ENCODE measurements at places on chromosomes 7 and 10. TPM values are rescaled to one million over a fixed set of nuclear protein-coding genes. Genes with fewer than 3 reads are reported as not detected.

PIP gene
- total RNA-seq: 0.47 TPM

DNA sequence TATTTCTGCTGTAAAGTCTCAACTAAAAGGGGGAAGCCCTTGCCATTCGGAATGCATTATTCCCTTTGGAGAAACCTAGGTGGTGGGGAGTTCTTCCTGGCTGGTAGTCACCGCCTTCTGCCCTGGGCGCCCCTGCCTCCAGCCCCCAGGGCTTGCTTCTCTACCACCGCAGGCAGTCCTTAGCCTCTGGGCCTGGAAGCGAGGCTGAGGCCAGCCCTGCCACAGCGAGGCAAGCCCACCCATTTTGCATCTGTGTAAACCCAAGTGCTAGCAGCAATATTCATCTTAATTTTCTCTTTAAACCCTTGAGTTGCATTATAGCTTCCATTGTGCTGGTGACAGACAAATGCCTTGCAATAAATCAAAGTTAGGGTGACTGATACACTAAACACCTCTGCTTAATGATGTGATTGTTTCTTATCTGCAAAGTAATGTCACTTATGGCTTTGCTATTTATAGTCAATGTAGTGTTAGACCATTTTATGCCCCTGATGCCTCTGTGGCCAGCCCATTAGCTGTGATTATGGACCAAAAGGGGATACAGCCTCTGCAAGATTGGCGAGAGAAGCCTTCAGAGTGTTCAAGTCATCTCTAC is 26.2 kb upstream of the MGMT start:
- no peaks in the 10 kb centered on the region for H3K27me3 ChIP-seq
- H3K36me3 ChIP-seq: no peaks in the 10 kb centered on the region
- no peak for DNase-seq
- no peaks in the 10 kb centered on the region for H3K4me1 ChIP-seq
- H3K27ac ChIP-seq: no peak overlapping the region

TRIL gene
- total RNA-seq: 6.1 TPM

GRCh38 chr7:143889068-143889467 is 12.9 kb downstream of the TCAF1 start:
- peaks cover under 1% of the 10 kb centered on the region for H3K4me1 ChIP-seq
- H3K27me3 ChIP-seq: no peaks in the 10 kb centered on the region
- DNase-seq: no peak
- H3K36me3 ChIP-seq: peaks cover 4% of the 10 kb centered on the region

CCL26 gene
- total RNA-seq: 0.88 TPM

DNA sequence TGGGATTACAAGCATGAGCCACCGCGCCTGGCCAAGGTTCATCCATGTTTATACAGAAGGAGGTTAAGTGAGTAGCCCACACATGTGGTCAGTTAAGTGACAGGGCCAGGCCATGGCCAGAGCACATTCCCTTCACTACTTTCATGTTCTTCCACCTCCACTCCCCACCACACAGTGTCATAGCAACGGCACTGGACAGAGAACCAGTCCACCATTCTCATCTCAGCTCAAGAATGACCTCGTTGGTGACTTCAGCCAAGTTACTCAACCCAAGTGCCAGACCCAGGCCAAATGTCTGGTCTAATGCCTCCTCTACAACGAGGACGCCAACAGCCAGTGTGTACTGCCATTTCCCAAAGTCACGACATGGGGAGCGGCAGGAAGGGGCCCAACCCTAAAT is 62.4 kb downstream of the INHBA start:
- H3K27me3 ChIP-seq: no peaks in the 10 kb centered on the region
- H3K27ac ChIP-seq: no peak overlapping the region
- H3K36me3 ChIP-seq: no peaks in the 10 kb centered on the region
- DNase-seq: no peak

- H3K27me3 ChIP-seq: no peaks in the 10 kb centered on the region
- H3K27ac ChIP-seq: no peak overlapping the region
- H3K4me3 ChIP-seq: no peak overlapping the region
- no peaks in the 10 kb centered on the region for H3K36me3 ChIP-seq
- DNase-seq: no peak
Measured at GRCh38 chr10:113222207-113222606, 272.2 kb downstream of the TCF7L2 start.

MBL2 gene
- not detected for total RNA-seq

FBXL13 gene
- 4.8 TPM for total RNA-seq

DNA sequence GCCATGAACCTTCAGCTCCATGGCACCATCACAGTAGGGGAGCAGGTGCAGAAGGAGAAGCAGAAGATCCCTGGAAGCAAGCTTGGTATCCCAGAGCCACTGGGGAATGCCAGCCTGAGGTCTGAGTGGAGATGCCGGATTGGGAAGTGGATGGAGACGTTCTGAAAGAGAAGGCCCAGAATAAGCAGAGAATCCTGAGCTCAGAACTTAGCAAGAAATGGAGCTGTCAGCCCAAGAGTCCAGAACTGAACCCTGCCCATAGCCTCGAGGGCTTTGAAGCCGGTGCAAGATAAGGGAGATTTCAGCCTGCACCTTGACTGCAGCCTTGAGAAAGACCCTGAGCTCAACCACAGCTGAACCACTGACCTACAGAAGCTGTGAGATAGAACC is 13.9 kb upstream of the GDF10 start:
- DNase-seq: no peak
- no peak overlapping the region for H3K4me3 ChIP-seq
- no peaks in the 10 kb centered on the region for H3K36me3 ChIP-seq
- H3K27ac ChIP-seq: no peak overlapping the region
- no peaks in the 10 kb centered on the region for H3K4me1 ChIP-seq

GRCh38 chr10:98382691-98383101 is 32.3 kb downstream of the PYROXD2 start:
- H3K36me3 ChIP-seq: no peaks in the 10 kb centered on the region
- no peaks in the 10 kb centered on the region for H3K27me3 ChIP-seq
- H3K4me3 ChIP-seq: no peak overlapping the region

- H3K4me1 ChIP-seq: no peaks in the 10 kb centered on the region
- no peaks in the 10 kb centered on the region for H3K27me3 ChIP-seq
Measured at GRCh38 chr7:31899356-31899927, 170.8 kb downstream of the PDE1C start.

GRCh38 chr7:104927055-104927454 is 87.0 kb upstream of the KMT2E start:
- H3K4me1 ChIP-seq: peaks cover 7% of the 10 kb centered on the region
- H3K27ac ChIP-seq: peak overlapping the region; percentile 81
- no peaks in the 10 kb centered on the region for H3K36me3 ChIP-seq
- DNase-seq: peak; percentile 80
- H3K27me3 ChIP-seq: no peaks in the 10 kb centered on the region
- peak overlapping the region; percentile 23 for H3K4me3 ChIP-seq

ASNS gene
- total RNA-seq: 34.1 TPM

FRMD4A gene
- total RNA-seq: 68.2 TPM

- no peaks in the 10 kb centered on the region for H3K36me3 ChIP-seq
- no peak overlapping the region for H3K27ac ChIP-seq
- no peak for DNase-seq
- H3K4me3 ChIP-seq: no peak overlapping the region
Measured at GRCh38 chr7:84914598-84914997, 272.3 kb downstream of the SEMA3D start.

TMEM225B gene
- 2.6 TPM for total RNA-seq

NEUROD6 gene
- total RNA-seq: not detected

- no peaks in the 10 kb centered on the region for H3K4me1 ChIP-seq
- H3K36me3 ChIP-seq: no peaks in the 10 kb centered on the region
- H3K27me3 ChIP-seq: no peaks in the 10 kb centered on the region
- DNase-seq: no peak
- no peak overlapping the region for H3K27ac ChIP-seq
- H3K4me3 ChIP-seq: no peak overlapping the region
Measured at GRCh38 chr7:123143252-123144006, 56.3 kb downstream of the SLC13A1 start.

DNA sequence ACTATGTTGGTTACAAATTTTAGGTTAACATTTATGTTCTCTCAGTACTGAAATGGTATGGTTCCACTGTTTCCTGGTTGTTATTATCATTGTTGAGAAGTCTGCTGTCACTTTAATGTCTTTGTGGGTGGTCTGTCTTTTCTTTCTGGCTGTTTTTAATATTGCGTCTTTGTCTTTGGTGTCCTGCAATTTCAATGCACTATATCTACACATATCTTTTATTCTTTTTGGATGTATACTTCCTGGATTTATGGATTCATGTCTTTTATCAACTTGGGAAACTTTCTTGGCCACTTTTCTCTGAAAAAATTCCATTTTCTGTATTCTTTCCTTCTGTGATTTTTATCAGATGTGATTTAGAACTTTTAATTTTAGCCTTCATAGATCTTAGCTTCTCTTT is 250.2 kb downstream of the BUB3 start:
- H3K4me3 ChIP-seq: no peak overlapping the region
- no peak overlapping the region for H3K27ac ChIP-seq
- no peaks in the 10 kb centered on the region for H3K36me3 ChIP-seq
- no peaks in the 10 kb centered on the region for H3K4me1 ChIP-seq
- H3K27me3 ChIP-seq: no peaks in the 10 kb centered on the region

DNA sequence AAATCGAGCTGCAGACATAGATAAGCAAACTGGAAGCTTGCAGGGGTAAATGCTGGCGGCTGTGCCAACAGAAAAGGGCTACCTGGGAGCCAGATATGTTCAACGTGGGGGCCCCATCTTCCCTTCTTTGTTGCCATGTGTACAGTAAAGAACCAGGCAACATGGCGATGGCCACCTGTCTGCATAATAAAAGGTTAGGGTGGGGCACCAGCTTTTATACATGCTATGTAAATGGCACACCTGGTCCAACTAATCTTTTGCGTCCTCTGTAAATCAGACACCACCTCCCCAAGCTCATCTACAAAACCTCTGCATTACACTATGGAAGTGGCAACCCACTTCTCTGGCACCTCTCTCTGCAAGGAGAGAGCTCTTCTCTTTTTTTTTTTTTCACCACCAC is 13.9 kb downstream of the BUD31 start:
- no peak overlapping the region for H3K4me3 ChIP-seq
- no peaks in the 10 kb centered on the region for H3K4me1 ChIP-seq
- no peak overlapping the region for H3K27ac ChIP-seq

DNA sequence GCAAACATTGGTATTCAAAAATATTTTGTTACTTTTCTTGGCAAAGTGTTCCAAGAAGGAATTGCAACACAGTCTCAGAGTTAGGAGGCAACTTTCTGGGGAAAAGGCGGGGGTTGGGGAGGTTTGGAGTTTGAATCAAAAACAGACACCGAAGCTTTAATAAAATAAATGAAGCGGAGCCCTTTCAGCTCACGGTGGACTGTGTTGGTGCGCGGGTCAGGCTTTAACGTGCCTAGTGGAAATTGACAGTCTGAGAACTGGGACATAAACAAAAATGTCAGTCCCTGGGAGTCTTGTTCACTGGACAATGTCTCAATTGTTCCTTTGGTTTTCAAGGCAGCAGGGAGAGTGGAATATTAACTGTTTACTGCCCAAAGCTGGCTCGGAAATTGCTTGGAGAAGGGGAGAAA is 109.3 kb downstream of the TCF7L2 start:
- no peaks in the 10 kb centered on the region for H3K36me3 ChIP-seq

GRCh38 chr7:30625283-30625682 is 30.6 kb downstream of the GARS1 start:
- H3K36me3 ChIP-seq: peaks cover 36% of the 10 kb centered on the region
- H3K4me1 ChIP-seq: no peaks in the 10 kb centered on the region
- no peak overlapping the region for H3K4me3 ChIP-seq
- H3K27ac ChIP-seq: no peak overlapping the region
- no peak for DNase-seq

CDH23 gene
- total RNA-seq: 6.4 TPM

DNA sequence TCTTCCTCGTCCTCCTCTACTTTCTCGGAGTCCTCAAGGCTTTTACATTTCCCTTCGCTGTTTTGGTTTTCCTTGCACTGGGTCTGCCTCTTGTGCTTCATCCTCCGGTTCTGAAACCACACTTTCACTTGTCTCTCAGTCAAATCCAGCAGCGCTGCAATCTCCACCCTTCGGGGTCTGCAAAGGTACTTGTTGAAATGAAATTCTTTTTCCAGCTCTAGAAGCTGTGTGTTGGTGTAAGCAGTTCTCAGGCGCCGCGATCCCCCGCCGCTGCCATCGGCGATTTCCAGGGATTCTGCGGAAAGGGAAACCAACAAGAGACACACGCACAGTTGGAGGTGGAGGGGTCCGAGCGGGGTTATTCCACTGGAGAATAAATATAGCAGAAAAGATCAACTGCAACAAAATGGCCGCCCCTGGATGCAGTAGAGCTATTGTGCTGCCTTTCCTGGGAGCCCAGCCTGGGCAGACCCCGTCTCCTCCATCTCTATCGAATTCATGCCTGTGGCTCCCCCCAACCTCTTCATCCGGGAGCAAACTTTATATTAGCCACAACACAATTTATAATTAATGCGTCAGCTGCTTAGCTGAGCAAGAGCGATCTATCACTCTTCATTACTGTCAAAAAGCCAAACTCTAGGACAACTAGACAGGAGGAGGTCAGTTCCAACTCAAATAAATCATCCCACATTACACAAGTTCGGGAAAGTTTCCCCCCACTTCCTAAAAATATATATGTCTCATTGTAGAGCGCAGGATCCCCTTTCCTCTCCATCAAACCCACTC is 1.1 kb downstream of the HOXA2 start:
- H3K4me1 ChIP-seq: peaks cover 16% of the 10 kb centered on the region
- no peak for DNase-seq
- H3K4me3 ChIP-seq: peak overlapping the region; percentile 44
- H3K36me3 ChIP-seq: no peaks in the 10 kb centered on the region

GRCh38 chr7:103905997-103906396 is 83.5 kb downstream of the RELN start:
- no peak overlapping the region for H3K4me3 ChIP-seq
- H3K36me3 ChIP-seq: no peaks in the 10 kb centered on the region
- H3K27me3 ChIP-seq: no peaks in the 10 kb centered on the region

- no peaks in the 10 kb centered on the region for H3K27me3 ChIP-seq
- no peak overlapping the region for H3K4me3 ChIP-seq
- no peaks in the 10 kb centered on the region for H3K4me1 ChIP-seq
- DNase-seq: no peak
- H3K36me3 ChIP-seq: no peaks in the 10 kb centered on the region
Measured at GRCh38 chr7:24057243-24057642, 226.7 kb upstream of the NPY start.

- H3K27me3 ChIP-seq: no peaks in the 10 kb centered on the region
- no peak overlapping the region for H3K27ac ChIP-seq
- H3K36me3 ChIP-seq: no peaks in the 10 kb centered on the region
- no peak overlapping the region for H3K4me3 ChIP-seq
- no peak for DNase-seq
Measured at GRCh38 chr7:155268211-155268610, 29.5 kb upstream of the INSIG1 start.

GRCh38 chr7:140033036-140033435 is 29.7 kb downstream of the PARP12 start:
- DNase-seq: no peak
- no peak overlapping the region for H3K27ac ChIP-seq
- H3K27me3 ChIP-seq: no peaks in the 10 kb centered on the region
- H3K4me3 ChIP-seq: no peak overlapping the region
- no peaks in the 10 kb centered on the region for H3K36me3 ChIP-seq
